ENCODE measurements at places on chromosomes 7 and 10.

DNA sequence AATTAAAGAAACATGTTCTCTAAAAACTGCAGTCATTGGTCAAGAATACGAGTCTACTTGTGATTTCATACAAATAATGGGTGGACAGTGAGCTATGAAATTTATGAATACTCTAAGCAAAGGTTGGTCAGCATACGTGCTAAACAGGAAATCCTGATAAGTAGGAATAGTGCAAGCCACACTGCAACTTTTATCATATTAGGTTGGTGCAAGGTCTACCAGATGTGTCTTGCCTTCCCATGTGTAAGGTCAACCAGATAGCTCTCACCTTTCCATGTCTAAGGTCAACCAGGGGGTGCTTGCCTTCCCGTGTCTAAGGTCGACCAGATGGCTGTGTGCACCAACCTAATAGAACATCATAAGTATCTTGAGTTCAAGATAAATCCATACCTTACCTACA lies 2.0 kb upstream of the ITGB1 start:
- DNase-seq, result no peak

GRCh38 chr7:141251180-141251579 lies 177.3 kb downstream of the TMEM178B start:
- no peak for DNase-seq

DNA sequence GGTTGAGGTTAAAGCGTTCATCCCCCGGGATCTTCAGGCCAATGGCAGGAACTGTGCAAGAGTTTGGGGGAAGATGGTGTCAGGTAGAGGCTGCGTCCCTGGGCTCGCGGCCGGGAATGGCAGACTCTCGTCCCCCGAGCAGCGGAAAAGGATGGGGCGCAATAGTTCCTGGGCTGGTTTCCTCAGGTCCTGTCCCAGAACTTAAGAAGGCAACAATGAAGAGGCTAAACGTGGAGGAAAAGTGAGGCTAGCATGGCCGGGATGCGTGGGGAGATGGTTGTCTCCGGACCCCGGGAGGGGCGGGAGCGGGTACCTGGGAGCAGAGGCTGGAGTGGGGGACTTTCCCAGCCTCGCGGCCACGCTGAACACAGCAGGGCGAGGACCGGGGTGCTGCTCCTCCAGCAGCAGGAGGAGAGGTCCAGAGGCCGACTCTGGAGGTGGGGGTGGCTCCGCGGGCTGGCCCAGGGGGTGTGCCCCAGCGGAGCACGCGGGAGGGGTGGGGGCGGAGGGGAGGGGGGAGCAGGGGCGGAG lies 882 bp downstream of the IRF5 start:
- no peak for DNase-seq

DNA sequence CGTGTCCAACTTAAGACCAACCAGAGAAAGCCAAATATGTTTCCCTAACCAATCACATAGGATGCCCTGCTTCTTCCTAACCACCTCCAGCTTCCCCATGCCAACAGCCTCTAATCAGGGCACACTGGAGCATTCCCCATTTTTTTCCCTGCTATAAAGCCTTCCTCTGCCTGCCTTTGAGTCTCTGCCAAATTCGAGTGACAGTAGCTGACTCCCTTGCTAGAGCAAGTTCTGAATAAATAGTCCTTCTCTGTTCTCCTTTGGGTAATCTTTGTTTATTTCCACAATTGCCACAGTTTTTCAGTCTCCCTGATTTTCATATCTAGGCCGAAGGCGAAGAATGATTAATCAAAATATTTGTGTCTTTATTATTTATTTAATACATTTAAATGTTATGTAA lies 96.7 kb downstream of the ANLN start:
- DNase-seq, result no peak

DNA sequence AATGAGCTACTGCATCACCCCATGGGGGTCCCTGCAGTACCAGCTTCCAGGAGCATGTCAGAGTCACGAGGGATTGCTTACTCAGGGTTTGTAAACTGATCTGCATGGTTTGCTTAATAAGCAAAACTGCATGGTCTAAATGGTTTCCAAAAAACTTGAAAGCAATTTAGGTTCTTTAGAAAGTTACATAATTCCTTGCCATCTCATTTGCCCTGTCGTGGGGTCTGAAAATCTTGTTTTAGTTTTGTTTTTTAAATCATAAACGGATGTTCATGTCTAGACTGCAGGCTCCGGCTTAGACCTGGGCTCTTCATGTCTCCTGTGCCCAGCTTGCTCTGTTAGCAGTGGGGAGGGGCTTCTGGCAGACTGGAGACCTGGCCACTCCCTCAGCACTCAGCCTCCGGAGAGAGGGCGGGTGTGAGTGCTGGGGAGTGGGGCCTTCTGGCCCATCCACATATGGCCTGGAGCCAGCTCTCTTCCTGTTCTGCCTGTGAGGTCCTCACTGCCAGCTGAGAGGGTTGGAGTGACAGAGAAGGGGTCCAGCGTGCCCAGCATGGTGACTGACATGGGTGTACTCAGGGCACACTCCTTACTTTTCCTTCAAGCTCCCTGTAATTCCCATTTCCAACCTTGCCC lies 17.5 kb downstream of the PRF1 start:
- no peak for DNase-seq

- DNase-seq, result no peak
Observed at GRCh38 chr10:78974617-78975317, 94.0 kb upstream of the ZMIZ1 start.

- no peak for DNase-seq
Observed at GRCh38 chr7:154812027-154812426, 190.9 kb downstream of the PAXIP1 start.

DNA sequence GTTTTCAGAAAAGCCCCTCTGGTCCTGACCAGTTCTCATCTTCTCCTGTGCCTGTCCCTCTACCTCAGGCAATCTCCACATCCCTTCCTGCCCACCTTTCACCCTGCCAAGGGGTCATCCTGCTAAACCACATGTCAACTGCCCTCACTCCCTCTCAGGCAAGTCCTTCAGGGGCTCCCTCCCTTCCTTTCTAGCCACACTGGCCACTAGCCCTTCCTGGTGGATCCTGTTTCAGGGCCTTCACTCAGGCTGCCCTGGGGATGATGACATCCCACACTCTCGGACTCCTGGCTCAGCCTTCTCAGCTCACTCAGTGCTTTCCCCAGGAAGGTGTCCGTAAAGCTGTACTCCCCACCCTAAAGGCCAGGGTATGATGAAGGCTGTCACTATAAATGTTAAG lies 13.4 kb downstream of the STEAP1B start:
- DNase-seq, result no peak

- no peak for DNase-seq
Observed at GRCh38 chr10:29438271-29438670, 149.4 kb downstream of the LYZL1 start.
